Progenitor cell of endocrine pancreas (in vitro differentiated cells): ENCODE measurements at places on chromosomes 7 and 10.

- DNase-seq, result no peak
Observed at GRCh38 chr7:33965183-33965744, 59.9 kb downstream of the BMPER start.

DNA sequence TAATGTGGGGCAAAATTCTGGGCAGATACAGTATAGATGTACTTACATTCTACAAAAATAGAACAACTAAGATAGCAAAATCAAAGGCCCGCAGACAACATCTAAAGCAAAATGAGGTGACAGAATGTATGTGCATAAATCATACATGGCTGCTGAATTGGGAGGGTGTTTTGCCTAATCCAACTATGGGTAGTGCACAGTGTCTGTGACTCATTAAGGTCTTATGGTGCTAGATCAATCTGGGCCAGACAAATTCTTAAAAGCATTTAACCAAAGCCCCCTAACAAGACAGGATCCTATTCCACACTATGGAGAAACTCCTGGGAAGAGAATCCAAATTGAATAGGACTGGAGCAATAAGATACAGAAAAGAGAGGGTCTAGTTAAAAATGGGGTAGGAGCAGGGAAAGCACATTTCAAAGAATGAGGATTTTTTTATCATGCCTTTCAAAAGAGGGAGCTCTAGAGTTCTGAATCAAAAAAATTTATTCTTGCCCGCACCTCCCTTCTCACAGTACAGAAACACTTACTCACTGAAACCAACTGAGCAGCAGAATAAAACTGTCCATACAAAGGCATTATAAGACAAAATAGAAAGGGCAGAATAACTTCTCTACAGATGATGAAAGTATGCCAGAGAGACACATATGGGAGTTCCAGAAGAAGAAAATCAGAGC, 181.3 kb downstream of the RNLS start:
- no peak for DNase-seq

DNA sequence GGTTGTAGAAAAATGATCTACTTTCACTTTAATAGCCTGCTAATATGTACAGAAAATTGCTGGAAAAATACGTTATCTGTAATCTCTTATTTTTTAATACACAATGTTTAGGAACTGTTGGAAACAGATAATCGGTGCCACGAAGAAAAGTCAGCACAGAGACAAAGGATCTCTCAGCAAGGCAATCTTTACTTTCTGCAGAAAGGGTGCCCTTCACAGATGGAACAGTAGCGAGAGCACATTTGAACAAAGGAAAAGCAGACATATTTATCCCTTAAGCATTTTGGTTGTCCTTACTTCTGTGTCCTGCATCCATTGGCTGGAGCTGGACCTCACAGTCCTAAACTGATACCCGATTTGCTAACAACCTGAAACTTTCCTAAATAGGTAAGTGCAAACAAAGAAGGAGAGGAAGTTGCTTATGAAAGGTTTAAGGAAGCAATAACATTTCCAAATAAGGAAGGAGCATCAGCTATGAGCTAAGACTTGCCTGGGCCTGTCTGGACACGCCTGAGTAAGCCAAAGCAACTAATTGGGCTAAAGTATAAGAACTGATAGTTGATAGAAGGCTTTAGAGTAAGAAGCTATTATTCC, 640.0 kb downstream of the SH2D4B start:
- no peak for DNase-seq

DNA sequence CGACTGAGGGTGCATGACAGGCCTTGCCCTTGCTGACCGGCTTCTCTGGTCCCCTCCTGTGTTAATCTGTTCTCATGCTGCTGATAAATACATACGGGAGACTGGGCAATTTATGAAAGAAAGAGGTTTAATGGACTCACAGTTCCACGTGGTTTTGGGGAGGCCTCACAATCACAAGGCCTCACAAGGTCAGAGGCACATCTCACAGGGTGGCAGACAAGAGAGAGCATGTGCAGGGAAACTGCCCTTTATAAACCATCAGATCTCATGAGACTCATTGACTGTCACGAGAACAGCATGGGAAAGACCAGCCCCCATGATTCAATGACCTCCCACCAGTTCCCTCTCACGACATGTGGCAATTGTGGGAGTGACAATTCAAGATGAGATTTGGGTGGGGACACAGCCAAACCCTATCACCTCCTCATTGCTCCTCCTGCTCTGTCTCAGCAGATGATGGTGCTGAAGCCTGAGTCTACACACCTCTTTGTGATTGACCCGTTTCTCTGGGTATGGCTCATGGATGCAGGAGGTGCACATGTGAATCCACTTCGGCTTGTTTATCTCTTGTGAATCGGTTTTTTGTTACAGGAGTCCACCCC, 547.8 kb downstream of the DNAJB6 start:
- DNase-seq, result no peak

GRCh38 chr7:81767926-81768325, 1.9 kb downstream of the HGF start:
- no peak for DNase-seq

DNA sequence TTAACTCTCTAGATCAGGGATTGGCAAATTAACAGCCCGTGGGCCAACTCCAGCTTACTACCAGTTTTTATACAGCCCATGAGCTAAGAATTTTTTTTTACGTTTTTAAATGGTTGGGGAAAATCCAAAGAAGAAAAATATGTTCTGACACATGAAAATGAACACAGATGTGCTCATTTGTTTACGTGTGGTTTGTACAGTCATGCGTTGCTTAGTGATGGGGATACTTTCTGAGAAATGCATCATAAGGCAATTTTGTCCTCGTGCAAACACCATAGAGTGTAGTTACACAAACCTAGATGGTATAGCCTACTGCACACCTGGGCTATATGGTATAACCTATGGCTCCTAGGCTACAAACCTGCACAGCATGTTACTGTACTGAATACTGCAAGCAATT, 8.3 kb upstream of the SMKR1 start:
- DNase-seq, result no peak

- no peak for DNase-seq
Observed at GRCh38 chr7:100185726-100186125, 8.0 kb downstream of the STAG3 start.

GRCh38 chr7:13829914-13830900, 159.3 kb downstream of the ETV1 start:
- no peak for DNase-seq

DNA sequence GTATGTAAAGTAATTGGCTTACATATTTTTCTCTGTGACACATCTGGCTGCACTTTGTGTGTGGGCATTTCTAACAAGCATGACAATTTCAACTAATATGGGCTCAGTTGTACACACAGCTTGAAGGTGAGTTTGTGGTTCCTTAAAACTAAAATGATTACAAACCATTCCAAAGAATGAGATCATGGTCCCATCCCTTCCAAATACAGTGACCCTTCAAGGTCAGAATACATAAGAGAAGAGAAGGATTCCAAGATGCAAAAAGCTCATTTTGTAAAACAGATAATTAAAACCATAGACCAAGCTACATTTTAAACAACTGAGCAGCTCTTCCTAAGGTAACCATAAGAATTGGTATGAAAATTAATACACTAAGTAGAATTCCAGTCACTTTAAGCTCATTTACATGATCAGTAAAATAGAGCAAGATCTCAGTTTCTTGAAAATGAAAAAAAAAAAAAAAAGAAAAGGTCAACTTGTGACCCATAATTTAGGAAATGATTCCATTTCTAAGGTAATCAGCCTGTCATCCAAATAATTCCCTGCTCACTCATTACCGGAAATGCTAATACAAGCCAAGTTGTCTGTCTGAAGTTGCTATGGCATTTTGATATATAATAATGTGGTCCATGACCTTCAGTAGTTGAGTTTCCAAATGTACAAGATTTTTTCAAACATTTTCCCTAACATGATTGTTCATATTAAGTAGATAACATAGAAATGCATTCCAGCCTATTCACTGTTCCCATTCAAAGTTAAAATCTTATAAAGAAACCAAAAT, 688.5 kb downstream of the PARD3 start:
- no peak for DNase-seq

DNA sequence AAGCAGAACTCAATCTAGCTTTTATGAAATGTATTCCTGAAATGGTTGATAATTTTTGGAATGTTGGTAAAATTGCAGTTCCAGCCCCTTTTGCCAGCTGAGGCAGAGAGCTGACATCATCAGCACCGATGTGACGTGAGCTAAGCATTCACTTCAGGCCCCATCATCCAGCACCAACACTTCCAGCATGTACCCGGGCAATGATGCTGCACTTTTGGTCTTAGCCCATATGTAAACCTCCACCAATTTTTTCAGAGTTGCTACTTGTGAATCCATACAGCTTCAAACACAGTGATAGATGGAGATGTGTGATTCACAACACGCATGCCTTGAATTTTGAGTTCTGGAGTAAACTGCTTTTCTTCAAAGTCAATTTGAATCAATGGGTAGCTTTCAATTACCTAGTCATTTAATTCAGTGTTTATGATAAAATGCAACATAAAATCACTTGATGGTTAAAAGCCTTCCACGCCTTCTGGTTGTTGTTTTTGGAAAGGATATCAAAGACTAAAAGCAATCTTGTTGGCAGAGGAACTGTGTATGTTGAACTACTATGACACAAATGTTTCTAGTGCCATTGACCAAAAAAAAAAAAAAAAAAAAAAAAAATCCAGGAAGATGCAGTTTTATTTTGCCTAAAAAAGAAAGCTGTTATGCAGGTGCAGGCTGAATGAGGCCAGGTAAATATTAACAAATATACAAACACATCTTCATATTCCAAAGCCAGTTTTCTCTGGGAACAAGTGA, 73.9 kb downstream of the NRP1 start:
- no peak for DNase-seq

- DNase-seq, result no peak
Observed at GRCh38 chr7:148011753-148012152, 578.8 kb upstream of the C7orf33 start.

DNA sequence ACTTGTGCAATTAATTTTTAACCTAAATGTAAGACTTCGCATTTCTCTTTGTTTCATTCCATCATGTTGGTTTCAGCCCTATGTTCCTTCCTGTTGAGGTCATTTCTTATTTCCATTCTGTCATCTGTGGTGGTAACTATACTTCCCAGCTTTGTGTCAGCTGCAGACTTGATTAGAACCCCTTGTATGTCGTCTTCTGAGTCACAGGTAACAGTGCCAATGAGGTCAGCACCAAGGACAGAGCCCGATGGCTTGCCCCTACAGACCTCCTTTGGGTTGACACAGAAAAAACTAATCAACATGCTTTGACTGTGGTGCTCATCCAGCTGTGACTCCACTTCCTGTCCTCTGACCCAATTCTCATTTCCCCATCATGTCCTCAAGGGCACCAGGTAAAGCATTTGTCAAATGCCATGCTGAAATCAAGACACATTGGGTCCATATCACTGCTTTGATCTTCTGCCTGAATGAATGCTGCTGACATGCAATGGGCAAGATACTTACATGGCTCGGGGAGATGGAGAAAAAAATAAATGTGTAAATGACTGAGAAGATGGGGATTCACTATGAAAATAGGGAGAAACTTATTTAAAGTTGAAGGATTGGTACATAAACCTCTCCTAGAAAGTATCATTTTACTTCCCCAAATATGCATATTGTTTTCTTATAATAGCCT, 25.6 kb upstream of the CRTAC1 start:
- peak; percentile 66 for DNase-seq

DNA sequence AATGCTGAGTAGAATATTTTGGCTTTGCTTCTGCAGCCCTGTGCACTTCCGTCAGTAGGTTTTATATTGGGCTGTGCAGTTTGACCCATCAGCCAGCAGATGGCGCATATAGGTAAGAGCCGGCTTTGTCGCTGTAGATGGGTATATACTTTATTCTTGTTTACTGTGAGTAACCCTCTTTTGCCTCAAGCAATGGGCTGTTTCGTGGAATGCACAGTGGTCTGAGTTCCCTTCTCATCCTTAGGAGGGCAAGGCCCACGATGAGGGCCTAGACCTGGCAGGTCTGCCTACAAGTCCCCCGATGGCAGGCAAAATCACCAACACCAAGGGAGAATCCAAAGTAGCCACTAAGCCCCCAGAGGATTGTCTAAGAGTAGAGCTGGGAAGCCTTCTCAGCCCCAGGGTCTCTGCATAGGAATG, 1002.9 kb upstream of the KCND2 start:
- DNase-seq, result no peak

DNA sequence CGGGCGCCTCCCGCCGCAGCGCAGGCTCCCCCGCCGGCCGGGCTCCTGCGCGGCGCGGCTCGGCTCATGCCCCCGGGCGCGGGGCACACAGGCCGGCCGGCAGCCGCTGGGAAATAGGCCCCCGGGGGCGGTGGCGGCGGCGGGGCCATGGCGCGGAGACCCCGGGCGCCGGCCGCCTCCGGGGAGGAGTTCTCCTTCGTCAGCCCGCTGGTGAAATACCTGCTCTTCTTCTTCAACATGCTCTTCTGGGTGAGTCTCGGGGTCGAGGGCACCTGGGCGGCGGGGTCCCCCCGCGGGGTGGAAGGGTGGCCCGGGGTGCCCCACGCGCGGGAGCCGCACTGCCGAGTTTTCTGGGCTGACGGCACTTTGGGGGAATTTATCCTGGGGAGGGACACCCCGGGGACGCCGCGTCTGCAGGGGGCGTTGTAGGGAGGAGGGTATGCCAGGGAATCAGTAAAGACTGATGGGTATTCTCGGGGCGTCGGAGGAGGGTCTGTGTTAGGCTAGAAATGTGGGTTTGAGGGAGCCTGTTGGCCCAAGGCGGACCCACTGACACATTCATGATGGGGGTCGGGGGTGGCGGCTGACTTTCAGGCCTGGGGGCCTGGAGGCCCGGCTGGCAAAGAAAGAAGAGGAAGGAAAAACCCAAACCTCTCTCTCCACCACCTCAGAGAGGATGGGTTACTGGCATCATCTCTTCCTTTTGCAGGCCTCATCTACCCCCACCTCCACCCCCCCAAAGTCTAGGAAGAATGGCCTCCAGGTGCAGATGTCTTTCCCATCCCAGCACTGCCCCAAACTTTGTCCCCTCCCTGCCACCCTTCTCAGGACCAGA, 544 bp downstream of the TSPAN33 start:
- DNase-seq, result no peak

DNA sequence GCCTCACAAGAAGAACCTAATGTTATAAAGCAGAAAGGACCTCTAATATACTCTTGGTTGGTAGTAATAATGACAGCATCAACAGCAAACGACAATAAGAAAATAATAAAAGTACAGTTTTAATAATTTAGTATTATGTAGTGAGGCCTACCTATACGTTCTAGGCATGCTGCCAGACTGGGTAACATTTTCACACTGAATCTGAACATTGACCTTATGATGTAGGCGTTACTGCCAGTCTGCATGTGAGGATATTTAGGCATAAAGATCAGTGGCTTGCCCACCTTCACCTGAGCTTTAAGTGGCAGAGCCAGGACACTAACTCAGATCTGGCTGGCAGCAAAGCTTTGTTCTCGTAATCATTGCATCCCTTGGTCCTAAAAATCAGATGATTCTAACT, 2.5 kb downstream of the FGL2 start:
- no peak for DNase-seq
